Spinal cord (tissue), 10 donors: ENCODE measurements at places on chromosomes 12 and 14. TPM values are rescaled to one million over a fixed set of nuclear protein-coding genes. Genes with fewer than 3 reads are reported as not detected.

DNA sequence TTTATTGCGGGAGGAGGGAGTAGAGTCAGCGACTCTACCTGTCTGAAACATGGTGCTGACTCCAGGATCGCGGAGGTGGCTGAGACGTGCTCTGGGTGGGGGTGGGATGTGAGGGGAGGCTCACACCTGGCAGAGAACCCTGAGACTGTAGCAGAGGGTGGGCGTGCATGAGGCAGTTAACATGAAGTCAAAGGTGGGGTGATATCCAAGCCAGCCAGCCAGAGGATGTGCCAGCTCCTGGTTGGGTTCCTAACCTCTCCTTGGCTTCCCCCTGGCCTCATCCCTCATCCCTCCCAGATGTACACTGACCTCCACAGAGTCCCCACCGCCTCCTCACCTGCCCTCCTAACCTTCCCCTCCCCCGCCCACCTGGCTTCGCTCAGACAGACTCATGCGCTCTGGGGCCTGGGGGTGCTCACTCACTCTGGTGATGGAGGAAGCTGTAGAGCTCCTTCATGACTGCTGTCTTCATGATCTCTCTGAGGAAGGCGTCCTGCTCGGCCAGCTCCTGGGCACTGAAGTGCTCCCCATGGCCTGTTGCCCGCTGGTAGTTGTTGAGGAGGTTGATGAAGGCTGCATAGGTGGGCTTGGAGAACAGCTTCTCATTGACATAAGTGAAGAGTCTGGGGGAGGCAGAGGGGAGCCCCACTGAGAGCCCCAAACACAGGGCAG is 9.3 kb downstream of the ENDOU start:
- H3K27ac ChIP-seq: no peak overlapping the region
- no peaks in the 10 kb centered on the region for H3K27me3 ChIP-seq
- H3K4me3 ChIP-seq: no peak overlapping the region
- H3K36me3 ChIP-seq: no peaks in the 10 kb centered on the region
- DNase-seq: no peak
- peaks cover 33% of the 10 kb centered on the region for H3K4me1 ChIP-seq

- peaks cover 3% of the 10 kb centered on the region for H3K36me3 ChIP-seq
- H3K4me1 ChIP-seq: peaks cover 15% of the 10 kb centered on the region
- no peak overlapping the region for H3K4me3 ChIP-seq
- DNase-seq: no peak
Observed at GRCh38 chr14:81280136-81280791, 59.5 kb upstream of the GTF2A1 start.

DNA sequence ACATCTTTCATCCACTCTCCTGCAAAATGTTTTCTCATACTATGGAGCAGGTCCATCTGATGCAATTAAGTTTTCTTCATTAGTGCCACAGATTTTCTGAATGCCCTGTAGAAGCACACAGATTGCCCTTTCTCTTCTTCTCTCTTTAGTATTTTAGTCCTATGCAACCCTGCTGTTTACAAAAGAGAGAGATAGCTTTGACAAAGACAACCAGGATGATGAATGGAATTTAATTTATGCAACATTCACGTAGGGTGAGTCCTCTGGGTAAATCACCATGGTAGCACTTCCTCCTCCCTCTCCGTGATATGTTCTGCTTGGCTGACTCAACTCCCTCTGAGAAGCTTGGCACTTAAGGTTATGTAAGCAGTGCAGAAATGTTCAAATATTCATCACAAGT is 400.9 kb upstream of the PDE3A start:
- no peaks in the 10 kb centered on the region for H3K27me3 ChIP-seq
- no peak overlapping the region for H3K4me3 ChIP-seq
- H3K4me1 ChIP-seq: no peaks in the 10 kb centered on the region
- DNase-seq: peak; percentile 58
- H3K27ac ChIP-seq: no peak overlapping the region
- no peaks in the 10 kb centered on the region for H3K36me3 ChIP-seq

EXOC3L4 gene
- 0.50 TPM for total RNA-seq

NEUROD4 gene
- total RNA-seq: 0.50 TPM

HNRNPC gene
- total RNA-seq: 497 TPM

CLEC14A gene
- total RNA-seq: 11.1 TPM
